ENCODE measurements at places on chromosomes 5 and 9.

- no peak for DNase-seq
Measured at GRCh38 chr5:15539951-15540350, 40.0 kb downstream of the FBXL7 start.

DNA sequence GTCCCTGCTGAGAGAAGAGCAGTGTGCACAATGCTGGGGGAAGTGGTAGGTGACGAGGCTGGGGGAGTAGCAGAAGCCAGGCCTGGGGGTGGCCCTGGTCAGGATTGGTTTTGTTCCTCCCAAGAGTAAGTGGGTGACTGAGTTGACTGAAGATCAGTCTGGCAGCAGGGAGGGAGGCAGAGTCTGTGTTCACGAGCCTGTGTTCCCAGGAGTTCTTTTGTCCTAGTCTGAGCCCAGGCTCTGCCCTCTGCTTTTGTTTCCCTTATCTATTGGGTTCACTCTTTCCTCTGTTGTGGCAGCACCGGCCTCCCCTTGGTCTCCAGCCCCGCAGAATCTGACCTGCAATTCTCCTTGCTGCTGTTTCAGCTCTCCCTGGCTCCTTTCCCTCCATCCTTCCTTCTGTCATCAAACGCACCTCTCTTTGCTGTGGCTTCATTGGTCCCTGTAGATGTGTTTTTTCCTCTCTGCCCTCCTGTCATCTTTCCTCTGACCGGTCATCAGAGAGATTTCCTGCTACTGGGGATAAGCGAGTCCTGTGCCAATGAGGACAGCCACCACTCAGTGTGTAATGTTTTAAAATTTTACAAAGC is 607.4 kb downstream of the KIF4B start:
- no peak for DNase-seq

DNA sequence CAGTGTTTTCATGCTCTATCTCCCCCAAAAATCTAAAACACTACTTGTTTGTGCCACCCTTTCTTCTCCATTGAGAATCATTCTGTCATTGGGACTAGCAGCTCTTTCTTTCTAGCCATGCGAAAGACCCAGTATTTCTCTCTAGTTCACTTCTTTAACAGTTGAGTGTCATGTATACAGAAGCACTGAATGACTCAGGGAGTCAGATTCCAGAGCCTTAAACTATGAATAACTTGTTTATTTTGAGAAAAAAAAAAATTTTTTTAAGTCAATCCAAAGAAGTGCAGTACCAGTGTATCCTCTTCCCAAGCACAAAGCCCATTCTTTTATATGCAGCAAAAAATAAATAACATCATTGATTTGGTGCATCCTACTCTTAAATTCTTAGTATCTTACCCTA is 415.4 kb upstream of the GRAMD2B start:
- DNase-seq, result no peak

GRCh38 chr5:181215997-181216989 is 6.8 kb upstream of the TRIM41 start:
- DNase-seq, result no peak

GRCh38 chr9:69486498-69486897 is 161.5 kb downstream of the ENTREP1 start:
- no peak for DNase-seq

GRCh38 chr9:33785914-33786313 is 9.4 kb upstream of the PRSS3 start:
- DNase-seq, result no peak

- DNase-seq, result no peak
Measured at GRCh38 chr9:95087659-95088242, 229.8 kb downstream of the FANCC start.

DNA sequence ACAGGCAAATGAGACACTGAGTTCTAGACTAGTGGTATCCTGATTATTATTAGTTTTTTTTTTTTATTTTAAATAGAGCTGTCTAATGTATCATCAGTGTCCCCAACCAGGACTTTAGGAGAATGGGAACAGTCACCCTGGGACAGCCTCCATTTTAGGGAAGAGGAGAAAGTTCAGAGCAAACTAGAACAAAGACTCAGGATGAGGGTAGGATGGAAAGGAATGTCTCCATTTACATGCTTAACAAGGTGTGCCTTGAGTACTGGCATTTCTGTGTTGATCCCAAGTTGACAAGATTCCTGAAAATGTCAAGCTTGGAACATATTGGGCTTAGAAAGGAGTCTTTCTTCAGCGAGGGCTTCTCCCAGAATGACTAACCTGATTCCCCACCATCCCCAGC is 223.5 kb downstream of the ARRDC3 start:
- DNase-seq, result no peak

DNA sequence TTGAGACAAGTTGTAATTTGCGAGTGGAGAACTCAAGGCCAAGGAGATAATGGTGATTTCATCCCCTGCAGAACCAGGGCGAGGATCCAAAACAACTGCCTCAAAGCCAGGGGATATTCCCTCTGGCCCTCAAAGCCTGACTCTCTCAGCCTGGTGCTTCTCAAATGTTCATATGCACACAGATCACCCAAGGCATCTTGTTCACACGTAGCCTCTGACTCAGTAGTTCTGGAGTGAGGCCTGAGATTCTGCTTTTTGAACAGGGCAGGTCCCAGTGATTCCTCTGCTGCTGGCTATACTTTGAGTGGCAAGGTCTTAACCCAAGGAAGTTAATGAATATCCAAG is 30.2 kb upstream of the WWC1 start:
- DNase-seq, result no peak

DNA sequence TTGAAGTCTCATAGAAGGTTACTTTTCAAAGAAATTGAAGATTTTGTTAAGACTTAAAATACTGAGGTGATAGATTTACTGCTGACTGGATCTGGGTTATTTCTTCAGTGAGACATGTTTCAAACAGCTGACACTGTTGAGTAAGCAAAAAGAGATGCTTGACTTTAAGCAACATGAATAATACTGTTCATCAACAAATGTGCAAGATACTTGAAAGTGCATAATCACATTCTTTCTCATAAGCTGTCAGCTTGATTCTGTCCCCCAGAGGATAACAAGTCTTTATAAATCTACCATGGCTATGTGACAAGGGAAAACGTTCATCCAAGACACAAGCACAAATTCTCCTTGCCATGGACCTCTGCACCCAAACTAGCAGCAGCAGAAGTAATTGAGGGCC is 260.1 kb upstream of the CDH18 start:
- no peak for DNase-seq

DNA sequence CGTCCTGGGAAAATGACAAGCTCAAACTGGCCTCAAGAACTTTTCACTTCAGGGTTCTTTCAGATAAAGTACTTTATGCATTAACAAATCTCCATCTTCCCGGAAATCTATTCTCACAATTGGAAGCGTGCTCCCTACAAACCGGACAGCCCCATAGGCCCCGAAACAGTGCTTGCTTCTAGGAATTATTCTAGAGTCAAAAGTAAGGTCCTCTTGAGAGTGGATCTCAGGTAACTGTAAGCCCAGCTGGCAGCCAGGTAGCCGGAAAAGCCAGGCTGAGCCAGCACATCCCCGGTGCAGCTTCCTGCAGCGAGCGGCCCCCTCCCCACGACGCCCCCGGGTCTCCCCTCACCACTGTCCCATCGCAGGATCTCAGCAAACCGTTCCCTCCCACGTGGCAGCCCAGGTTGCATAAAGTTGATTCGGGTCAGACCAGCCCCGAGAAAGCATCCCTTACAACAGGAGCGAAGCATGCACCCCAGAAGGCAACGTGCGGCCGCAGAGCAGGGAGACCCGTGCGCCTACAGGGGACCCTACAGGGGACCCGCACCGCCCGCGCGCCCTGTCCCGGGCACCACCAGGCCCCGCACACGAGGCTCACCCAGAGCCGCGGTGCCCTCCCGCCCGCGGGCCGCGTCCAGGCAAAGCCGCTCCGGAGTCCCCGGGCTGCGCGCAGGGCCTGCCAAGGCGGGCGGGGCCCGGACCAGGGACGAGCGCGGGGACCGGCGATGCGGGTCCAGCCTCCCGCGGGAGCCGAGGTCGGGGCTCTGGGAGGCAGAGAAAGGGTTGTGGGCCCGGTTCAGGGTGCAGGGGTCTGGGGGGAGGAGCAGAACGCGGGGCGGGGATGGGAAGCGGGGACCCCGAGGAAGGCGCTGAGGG is 920 bp downstream of the LPCAT1 start:
- no peak for DNase-seq

- DNase-seq, result no peak
Measured at GRCh38 chr5:72265032-72265877, 54.8 kb downstream of the MRPS27 start.

GRCh38 chr5:149397530-149397929 is 18.4 kb upstream of the IL17B start:
- no peak for DNase-seq

DNA sequence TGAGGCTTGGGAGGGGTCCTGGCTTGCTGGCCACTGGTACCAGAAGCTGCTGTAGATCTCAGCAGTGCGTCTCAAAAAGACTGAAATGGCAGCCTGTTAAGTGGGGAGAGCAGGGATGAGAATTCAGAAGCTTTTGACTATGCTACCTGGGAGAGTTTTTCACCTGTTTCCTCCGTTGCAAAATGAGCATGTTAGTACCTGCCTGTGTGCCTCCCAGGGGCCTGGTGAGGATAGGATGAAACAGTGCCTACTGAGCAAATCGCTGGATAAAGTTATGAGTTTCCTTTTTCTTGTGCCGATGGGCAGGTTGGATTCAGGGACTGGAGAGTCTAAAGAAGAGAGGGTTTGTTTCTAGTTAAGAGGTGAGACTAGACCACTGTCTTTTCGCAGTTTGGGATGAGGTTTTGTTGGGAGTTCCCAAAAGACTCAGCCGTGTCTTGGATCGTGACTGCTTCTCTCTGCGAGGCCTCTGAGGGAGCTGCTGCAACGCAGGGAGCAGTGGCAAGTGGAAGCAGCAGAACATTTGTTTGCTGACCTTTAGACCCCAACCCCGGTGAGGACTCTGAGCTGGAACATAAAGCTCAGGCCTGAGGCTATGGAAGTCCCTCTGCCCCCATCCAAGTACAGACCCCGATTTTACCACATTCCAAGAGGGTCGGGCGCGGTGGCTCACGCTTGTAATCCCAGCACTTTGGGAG is 1.4 kb downstream of the RALGPS1 start:
- DNase-seq, result no peak

DNA sequence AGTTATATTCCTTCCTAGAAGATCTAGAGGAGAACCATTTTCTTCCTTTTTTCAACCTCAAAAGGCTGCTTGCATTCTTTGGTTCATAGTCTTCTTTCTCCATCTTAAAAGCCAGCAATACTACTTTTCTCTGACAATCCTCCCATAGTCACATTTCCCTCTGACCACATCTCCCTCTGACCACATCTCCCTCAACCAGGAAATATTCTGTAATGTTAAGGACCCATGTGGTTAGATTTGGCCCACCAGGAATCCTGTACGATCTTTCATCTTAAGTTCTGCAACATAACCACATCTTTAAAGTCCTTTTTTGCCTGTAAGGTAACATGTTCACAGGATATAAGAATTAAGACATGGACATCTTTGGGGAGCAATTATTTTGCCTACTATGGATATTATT is 179.4 kb upstream of the SPEF2 start:
- DNase-seq, result no peak

Measured in substantia nigra (tissue), 51 donors.